ENCODE measurements at places on chromosomes 5 and 9.

DNA sequence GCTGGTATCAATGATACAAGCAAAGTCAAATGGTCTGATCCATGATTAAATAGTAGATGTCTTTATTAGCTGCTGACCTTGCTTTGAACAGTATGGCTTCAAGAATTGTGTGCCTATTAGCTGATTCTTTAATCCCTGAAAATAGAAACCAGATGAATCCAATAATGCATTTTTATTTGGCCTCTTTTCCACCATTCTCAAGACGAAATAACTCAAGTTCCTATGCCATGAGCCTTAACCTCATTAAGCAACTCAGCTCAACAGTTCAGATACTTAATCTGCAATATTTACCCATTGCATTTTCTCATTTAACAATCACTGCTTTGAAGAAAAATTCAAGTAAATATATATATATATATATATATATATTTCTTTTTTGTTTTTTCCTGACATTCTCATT is 588.6 kb upstream of the MEF2C start:
- DNase-seq, result no peak

GRCh38 chr9:121827251-121827967 is 176.0 kb downstream of the DAB2IP start:
- no peak for DNase-seq

GRCh38 chr9:20015427-20015931 is 226.6 kb upstream of the SLC24A2 start:
- no peak for DNase-seq

GRCh38 chr9:37656936-37657335 is 6.2 kb downstream of the FRMPD1 start:
- DNase-seq, result no peak

DNA sequence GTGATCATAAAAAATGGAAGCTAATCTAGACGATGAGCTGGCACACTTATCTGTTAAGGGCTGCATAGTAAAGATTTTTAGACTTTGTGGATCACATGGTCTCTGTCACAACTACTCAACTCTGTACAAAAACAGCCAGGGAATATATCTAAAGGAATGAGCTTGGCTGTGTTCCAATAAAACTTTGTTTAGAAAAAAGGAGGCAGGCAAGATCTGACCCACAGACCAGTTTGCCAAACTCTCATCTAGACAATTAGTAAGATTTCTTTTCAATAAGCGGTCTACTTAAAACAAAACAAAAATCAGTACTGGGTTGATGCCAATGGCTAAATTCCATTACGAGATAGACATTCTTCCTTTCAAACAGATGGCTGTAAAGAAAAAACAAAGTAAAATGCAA is 53.0 kb upstream of the RETREG1 start:
- DNase-seq, result no peak

GRCh38 chr9:97557606-97558095 is 56.2 kb downstream of the TMOD1 start:
- DNase-seq, result no peak

DNA sequence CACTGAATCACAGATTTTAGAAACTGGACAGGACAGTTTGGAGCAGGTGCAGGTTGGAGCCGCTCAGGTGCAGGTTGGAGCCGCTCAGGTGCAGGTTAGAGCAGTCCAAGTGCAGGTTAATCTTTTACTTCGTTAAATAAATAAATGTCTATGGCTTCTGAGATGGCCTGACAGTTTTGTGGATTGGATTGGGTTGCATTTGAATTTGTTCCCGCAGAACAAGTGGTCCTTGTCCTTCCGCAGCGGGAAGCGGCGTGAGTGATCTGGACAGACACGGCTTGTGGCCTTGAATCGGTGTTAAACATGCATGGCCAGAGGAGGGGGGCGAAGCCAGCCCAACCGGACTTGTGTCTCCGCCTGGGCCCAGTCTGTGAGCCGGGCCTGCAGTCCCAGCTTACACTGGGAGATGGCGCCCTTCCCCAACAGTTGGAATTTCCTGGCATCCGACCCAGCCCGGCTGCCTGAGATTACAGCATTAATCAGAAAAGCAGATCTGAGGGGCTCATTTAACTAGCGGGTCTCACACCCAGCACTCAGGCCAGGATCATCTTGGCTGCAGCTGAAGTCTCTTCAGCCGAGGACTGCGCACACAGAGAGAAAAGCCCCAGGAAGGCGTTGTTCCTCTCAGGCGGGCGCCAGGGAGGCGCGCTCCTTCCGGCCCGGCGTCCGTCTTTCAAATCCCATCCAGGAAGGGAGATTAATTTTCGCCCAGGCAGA is 1.5 kb upstream of the OLFM1 start:
- peak; percentile 26 for DNase-seq

DNA sequence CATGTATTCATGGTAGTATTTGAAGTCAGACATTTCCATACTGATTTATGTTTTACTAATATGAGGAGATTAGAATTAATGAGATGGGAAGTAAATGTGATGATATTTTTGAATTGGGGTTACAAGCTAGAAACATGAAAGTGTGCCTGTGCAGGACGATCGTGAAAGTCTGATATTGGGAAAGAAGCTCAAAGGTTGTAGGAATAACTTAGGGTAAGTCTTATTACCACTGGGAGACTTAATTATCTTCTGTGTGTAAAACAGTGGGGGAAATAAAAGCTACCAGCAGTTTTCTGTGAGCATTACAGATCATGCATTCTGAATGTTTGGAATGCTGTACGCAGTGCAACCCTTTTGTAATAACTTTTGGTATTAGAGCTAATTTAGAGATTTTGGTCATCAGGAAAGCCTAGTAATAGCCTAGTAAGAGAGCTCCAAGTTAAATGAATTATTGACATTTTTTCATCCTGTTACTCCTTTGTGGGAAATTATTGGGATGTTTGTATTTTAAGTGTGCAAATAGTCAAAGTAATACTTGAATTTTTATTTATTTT is 153.9 kb downstream of the PCSK5 start:
- no peak for DNase-seq

DNA sequence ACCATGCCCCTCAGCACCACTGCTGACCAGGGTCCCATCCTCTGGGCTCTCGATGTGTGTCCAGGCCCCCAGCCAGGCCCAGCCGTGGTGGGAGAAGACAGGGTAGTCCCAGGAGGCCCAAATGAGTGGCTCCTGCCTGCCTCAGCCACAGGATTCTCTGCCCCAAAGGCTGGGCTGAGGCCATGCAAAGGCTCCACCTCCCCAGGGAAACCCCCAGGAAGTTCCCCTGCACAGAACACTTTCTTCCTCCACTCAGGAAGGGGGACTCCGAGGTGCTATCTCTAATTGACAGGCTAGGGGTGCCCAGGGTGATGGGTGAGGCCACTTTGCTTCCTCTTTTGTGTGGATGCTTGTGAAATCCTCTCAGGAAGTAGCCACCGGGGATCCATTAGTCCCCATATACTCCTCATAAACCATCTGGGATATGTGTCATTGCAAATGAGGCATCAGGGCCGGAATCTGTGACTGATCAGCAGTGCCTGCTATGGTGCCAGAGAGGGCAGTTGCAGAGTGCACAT is 23.1 kb upstream of the TDRD7 start:
- no peak for DNase-seq

DNA sequence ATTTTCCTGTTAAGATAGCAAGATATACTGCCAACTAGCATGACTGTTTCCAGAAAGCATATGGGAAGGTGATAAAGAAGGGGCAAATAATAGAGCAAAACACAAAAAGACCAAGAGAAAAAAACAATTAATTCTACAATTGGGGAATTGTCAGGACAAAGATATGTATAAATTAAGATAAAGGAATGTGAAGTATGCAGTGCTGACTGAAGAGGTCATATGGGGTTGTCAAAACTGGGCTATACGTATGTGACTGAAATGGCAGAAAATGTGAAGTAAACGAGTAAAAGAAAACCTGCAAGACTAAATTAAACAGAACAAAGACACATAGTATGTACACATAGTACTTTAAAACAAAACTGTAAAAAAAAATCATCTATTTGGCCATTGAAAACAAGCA is 222.3 kb downstream of the ARL15 start:
- no peak for DNase-seq
